ENCODE measurements at places on chromosomes 4 and X.

DNA sequence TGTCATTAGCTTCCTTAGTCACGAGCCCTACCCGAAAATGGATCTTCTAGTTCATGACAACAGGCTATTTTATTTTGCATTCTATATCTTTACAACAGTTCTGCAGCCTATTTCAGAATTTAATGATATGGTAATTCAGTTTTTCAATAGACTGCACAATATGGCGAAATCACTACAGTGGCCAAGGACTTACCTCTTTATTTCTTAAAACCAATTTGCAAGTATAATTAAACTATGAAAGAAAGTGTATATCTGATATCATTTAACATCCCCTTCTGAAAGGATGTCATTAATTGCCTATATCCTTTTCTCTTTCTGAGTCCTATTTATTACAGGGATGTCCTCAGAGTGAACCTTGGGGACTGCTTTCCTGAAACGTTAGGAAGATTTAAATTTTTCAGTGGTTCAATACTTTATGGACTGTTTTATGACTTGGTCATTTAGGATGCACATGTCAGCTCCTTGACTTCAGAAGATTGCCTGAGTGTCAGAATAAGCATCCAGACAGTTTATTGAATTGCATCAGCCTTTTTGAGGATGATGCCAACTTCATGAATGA lies 190.8 kb upstream of the GEMIN8 start:
- DNase-seq: no peak

DNA sequence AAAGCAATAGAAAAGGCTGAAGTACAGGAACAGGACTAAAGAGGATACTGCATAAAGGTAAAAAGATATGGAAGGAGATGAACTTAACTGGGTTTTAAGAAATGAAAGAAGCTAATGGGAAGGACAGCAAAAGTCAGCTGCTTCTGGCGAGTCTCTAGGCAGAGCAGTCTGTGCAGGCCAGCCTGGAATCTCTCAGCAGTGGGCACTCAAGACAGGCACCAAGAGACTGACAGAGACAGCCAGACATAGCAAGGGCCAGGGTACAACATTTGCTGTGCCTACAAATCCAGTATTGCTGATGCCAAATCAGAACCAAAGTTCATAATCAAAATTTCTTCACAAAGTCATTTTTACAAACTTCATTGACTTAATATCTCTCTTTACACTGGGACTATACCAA lies 62.4 kb downstream of the SPOCK3 start:
- DNase-seq: no peak

DNA sequence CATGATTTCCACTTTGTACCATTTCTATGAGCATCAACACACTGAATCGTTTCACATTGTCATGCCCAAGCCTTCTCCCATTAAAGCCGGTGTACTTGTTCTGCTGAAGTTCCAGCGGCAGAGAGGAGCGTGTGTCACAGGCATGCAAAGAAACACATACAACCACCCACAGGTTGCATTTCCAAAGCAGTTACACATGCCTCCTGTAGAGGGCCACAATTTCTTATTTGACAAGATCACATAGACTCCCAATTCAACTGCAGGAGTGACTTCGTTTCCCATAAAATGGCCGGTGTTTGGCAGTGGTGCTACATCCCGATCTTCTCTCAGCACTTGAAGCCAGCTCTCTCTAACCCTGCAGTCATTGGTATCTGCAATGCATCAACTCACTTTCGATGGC lies 992.6 kb downstream of the NLGN4X start:
- no peak for DNase-seq

DNA sequence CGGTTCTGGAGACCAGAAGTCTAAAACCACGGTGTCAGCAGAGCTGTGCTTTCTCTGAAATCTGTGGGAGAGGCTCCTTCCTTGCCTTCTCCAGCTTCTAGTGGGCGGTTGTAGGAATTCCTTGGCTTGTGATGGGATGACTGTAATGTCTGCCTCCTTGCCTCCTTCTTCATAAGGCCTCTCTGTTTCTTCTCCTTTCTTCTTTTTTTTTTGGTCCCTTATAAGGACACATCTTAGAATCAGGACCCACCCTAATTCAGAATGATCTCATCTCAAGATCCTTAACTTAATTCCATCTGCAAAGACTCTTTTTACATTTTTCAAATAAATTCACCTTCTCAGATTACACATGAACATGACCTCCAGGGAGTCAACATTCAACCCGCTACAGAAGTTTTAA lies 186.9 kb downstream of the STK32B start:
- no peak for DNase-seq

All from activated CD8-positive, alpha-beta memory T cell treated with anti-CD3 and anti-CD28 coated beads, Interleukin-2, amount 50 U/mL, for 4 hours (primary cell).